Hematopoietic multipotent progenitor cell treated with erythropoietin and hydrocortisone succinate and interleukin-3 and kit ligand, for 15 days (in vitro differentiated cells): ENCODE measurements at places on chromosomes 3 and 15.

- DNase-seq = no peak
Measured at GRCh38 chr3:107985496-107985895, 105.3 kb downstream of the CD47 start.

GRCh38 chr3:64121750-64122311 lies 98.5 kb upstream of the PSMD6 start:
- no peak for DNase-seq

DNA sequence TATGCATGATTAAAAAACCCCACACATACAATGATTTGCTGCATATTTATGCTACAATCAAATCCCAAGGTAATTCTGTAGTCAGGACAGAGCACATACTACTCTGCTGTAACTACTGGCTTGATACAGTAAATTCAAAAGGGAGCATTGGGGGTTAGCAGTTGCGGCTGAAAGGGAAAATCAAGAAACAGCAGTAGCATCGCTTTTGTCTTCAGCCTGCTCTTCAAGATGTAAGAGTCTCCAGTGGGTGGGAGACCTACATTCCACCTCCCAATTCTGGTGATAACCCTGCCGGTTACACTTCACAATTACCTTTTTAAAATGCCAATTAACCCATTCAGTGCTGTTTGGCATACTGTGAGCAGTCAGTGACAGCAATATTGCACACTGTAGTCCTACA lies 259.4 kb downstream of the NR2F2 start:
- no peak for DNase-seq

GRCh38 chr15:76285241-76285825 lies 25.9 kb downstream of the ETFA start:
- peak; percentile 31 for DNase-seq

DNA sequence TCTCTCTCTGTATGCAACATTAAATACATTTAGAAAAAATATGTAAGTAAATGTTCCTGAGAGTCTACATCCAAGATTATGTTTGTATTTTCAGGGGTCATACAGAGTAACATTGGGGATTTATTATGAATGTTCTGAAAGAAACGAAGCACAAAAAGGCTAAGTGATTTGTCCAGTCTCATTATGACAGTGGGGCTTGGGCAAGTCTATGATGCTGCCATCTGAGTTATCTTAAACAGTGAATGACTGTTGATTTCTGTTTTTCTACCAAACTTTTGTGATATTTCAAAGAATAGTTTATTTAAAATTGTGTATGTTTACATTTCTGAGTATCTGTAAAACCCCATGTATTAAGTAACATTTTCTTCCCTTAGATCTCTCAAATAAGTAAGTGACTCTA lies 481.2 kb upstream of the ZNF717 start:
- no peak for DNase-seq

DNA sequence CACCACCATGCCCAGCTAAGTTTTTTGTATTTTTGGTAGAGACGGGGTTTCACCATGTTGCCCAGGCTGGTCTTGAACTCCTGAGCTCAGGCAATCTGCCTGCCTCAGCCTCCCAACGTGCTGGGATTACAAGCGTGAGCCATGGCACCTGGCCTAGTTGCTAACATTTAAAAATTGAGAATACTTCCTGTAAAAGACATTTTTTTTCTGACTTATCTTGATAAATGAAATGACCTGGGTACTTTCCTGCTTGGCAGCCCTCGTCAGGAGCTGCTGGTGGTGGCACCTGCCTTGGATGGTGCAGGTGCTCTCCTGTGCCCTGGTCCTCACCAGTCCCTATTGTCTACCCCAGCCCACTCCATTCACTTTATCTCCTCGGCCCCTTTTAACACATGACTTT lies 66.8 kb upstream of the FOXP1 start:
- no peak for DNase-seq

- no peak for DNase-seq
Measured at GRCh38 chr3:144866476-144866875, 894.9 kb downstream of the DIPK2A start.

- no peak for DNase-seq
Measured at GRCh38 chr3:64612082-64612860, 75.5 kb downstream of the ADAMTS9 start.

DNA sequence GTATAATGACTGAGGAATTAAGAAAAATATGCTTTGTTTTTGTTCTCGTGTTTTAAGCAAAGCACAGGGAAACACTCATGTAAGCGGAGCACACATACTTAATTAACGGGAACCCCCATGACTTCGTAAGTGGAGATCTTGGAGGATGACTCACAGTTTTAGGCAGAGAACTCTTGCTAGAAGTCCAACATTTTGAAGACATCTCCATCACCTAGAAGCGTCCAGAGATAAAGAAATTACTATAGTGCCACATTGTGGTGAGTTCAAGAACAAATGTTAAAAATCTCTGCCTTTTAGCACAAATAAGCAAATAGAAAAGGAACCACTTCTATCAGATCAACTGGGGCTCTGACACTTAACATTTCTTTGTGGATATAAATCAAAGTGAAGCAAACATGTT lies 194.1 kb upstream of the ARHGEF26 start:
- DNase-seq = no peak

DNA sequence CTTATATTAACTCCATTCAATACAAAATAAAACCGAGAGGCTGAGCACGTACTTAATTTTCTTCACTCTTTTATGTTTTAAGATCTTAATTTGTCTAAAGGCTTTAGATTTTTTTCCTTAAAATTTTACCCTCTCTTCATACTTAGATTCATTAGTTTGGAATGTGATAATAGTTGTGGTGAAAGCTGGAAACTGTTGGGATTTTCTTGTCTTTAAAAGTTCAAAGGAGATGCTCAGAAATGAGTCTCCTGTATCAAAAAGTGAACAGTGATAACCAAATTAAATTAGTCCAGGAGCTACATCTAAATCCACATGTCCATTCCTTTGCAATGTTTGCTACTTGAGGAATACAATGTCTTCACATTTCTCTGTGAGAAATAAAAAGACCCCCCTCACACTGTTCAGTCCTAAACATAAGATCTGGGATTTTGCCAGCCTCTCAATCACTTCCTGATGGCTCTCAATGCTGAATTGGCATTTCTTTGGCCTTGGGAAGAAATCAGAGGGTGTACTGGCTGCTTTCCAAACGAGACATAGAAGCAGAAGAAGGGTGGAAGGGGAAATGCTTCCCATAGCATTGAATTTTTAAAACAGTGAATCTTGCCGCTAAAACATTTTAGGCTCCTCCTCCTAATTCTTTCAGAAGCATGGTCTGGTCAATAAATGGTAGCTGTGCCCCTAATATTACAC lies 245.0 kb downstream of the SHOX2 start:
- no peak for DNase-seq

- DNase-seq = no peak
Measured at GRCh38 chr15:31480356-31481025, 153.9 kb downstream of the KLF13 start.

DNA sequence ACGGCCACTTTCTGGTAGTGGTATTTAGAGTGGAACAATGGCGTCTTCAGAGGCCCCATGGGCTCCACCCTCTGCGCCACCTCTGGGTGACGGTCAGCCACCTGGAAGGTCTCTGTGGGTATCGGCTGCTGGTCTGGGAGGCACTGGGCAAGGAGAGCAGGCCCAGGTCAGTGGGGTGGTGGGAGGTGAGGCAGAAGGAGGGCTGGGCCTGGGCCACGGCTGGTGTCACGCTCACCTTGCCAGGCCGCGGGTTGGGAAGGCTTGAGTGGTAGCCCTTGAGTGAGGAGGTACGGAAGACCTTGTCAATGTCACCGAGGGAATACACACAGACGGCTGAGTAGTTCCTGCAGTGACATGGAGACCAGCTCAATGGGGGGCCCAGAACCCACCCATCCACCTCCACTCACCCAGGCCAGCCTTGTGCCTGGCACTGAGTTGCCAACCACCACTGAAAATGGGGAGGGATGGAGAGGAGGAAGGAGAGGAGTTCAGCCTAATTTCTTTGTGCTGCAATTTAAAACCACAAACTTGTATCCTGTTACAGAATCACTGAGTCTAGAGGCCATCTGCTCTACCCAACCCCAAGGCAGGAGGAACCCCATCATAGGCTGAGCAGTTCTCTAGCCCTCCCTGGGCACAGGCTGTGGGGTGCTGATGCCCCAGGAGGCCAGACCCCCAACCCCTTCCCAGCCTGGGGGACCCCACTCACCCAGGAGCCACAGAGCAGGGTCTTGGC lies 19.0 kb downstream of the SEMA7A start:
- DNase-seq = no peak

DNA sequence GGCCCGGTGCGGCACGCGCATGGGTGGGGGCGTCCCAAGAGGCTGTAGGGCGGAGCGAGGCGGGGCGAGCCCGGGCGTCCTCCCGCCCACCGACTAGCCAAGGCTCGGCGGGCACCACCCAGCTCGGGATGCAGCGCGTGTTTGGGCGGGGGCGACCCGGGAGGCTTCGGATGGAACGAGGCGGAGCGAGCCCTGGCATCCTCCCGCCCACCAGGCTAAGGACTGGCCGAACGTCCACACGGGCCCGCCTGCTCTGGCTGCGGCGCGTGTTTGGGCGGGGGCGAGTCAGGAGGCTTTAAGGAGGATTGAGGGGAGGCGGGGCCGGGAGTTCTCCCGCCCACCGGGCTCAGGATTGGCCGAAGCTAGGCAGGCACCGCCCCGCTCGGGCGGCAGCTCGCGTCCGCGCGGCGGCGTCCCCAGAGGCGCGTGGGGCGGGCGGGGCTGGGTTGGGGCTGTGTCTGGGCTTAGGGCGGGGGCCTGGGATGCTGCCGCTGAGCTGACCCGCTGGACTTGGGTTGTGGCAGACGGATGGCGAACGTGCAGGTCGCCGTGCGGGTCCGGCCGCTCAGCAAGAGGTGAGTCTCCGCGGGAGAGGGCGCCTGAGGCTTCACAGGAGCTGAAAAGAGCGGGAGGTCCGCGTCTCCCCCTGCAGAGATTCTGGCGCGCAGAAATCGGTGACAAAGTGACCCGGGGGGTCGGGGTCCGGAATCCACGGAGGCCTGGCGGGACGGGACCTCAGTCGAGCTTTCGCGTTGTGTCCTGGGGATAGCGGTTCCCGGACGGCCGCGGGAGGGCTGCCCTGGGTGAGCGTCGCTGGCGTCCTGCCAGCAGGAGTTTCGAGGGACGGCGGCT lies at the start of gene STARD9:
Gene STARD9, plus strand, starts transcription at position 419 of the 852 bp plus-strand sequence. Its CDS starts 110 bp downstream, at position 529.
- DNase-seq = peak; percentile 96

DNA sequence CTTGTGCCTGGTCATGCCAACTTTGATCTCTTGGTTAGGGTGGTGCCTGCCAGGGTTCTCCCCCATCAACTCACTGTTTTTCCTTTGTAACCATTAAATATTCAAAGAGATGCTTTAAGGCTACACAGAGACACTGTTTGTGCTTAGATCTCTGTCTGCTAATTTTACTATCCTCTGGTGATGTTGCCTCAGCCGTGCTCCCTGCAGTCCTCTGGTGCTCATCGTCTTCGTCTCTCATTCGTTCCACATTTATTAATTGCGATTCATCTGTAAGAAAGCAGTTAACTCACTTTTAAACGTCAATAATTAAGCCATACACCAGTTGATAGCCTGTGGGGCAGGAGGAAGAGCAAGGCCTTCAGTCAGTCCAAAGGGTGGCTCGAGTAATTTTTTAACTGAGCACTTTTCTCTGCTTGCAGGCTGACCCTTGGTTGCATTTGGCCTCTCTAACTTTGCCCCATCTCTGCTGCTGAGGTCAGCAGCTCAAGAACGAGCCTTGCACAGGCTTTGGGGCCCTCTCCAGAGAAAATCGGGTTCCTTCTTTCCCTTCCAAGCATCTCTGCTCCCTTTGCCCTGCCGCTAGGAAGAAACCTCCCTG lies 62.9 kb downstream of the KLF15 start:
- DNase-seq = no peak

DNA sequence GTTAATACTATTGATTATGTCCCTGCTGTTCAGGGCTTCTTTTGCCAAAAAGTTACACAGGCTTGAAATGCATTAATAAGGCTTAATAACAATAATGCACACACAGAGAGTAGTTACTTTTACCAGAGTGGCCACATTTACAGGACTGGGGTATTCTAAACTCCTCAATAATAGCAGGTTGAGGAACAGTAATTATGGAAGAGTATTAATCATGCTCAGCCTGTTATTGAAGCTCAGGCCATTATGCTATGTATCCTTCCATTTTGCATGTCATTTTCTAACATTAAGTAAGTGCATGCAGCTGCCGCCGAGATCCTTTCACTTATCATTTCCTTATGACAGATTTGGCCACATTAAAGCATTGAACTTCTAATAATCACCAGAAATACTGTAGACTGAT lies 5.7 kb downstream of the ARRDC4 start:
- DNase-seq = no peak

GRCh38 chr3:18747383-18747782 lies 322.2 kb upstream of the SATB1 start:
- DNase-seq = no peak

DNA sequence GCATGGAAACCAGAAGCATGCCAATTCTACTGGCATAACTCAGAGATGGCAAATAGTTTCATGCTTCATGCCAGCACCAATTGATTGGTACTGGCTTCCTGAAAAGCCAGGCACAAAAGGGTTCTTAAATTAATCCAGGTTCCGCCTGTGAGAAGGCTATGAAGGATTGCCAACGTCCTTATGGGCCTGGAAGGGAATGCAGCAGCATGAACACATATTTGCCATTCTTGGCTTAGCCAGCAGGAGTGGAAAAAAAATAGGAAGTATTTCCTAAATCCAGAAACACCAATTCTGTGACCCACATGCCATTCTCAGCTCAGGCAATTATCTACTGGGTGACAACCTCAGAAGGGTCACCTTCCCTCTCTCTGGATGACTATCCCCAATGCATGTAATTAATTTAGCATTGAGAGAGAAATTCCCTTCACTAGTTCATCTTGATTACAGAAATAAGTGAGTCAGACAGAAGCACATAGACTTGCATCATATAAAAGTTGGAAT lies 36.0 kb downstream of the ADAMTS9 start:
- DNase-seq = no peak

GRCh38 chr15:68599153-68599545 lies 20.4 kb downstream of the CORO2B start:
- DNase-seq = no peak

DNA sequence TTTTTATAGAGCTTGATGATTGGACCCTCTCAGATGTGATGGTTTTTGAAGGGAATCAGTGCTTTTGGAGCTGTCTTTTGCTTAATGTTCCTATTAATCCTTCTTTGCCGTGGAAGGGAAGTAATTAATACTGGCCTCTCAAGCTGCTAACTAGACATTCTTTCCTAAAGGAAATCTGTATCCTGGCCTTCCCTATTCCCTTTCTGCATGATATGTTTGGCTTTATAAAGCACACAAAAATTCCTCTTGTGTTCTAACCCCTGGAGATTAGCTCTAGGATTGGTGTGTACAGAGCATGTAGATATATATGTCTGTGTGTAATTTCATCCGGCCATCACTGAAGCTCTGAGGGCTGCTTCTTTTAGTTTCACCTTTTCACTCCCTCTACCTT lies 6.9 kb downstream of the ATXN7 start:
- DNase-seq = no peak
